Activated T-cell treated with anti-CD3 and anti-CD28 coated beads, Interleukin-2, amount 50 U/mL, for 1 hour (primary cell): ENCODE measurements at places on chromosomes 7 and 10.

DNA sequence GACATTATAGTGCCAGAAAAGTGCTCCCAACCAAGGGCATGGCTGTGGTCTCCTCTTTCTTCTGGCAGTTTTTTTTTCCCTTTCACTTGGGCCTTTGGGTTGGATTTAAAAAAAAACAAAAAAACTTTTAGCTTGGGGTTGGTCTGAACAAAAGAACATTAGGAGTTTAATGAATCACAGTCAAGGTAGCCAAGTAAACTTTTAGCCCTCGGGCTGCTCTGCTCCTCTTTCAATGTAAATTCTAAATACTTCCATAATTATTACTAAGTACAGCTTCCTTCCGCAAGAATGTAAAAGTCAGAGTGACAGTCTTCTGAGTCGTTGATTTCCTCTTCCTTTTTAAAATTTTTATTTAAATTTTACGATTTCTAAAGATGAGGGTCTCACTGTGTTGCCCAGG lies 79.2 kb downstream of the NRF1 start:
- no peak for DNase-seq

DNA sequence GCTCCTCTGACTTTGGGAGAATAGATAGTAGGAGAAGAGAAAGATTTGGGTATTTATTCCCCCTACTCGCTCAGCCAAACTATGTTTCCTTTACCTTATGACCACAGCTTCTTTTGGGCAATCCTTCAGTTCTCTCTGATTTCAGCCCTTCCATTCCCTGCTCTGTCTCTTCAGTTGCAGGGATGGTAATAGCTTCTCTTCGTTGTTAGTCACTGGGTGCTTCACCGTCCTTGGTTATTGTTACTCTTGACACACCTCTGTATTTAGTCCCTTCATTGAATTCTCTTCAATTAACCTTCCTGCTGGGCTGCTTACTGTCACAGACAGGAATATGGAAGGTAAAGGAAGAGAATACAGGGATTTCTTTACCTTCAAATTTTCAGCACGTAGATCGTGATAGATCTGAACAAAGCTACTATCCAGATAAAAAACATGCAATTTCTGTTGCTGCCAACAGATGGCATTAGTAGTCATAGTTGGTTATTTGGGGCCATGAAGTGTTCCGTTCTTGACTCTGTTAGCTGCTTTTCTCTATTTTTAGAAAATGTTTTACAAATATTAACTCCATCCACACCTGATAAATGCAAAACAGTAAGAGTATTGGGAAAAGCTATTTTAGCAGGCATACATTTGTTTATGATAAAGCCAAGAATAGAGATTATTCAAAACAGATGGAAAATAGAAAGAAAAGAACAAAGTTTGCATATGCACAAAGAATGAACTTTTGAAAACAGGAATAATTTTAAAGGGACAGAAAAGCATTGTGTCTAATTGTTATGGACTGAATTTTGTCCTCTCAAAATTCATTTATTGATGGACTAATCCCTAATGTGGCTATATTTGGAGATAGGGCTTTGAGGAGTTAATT lies 14.0 kb upstream of the PTTG1IP2 start:
- DNase-seq, result no peak

DNA sequence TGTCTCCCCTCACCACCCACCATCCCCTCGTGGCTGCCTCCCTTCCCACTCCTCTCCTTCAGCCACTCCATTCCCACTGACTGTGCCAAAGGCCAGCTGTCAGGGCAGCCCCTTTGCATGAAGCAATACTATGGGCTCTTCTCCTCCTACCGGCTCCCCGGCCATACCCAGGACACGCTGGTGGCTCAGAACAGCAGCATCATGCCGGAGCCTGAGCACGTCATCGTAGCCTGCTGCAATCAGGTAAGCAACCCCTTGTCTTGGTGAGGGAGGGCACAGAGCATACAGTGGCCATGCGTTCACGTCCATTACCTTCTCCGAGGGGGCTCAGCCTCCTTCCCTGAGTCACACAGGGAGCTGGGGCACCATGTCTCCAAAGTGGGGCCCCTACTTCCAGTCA lies 11.6 kb downstream of the CHAT start:
- no peak for DNase-seq

DNA sequence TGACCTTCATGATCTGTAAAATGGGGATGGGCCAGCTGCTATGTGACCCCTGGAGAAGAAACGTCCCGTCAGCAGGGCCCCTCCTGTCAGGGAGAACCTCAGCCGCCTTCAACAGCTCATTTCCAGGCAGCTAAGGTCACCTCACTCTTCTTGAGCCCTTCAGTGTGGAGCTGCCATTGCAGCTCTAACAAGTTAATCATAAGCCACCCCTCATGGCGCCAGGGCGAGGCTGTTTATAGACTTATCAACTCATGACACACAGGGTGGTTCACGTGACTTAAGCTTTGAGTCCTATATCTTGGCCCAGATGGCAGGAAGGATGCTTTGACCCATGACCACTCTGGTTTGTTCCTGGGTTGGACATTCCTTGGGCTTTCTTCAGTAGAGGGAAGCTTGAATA lies 315.1 kb downstream of the TNS3 start:
- DNase-seq, result no peak

GRCh38 chr7:72097226-72097625 lies 314.9 kb downstream of the CALN1 start:
- DNase-seq, result no peak

GRCh38 chr10:78846760-78847159 lies 222.0 kb upstream of the ZMIZ1 start:
- no peak for DNase-seq

DNA sequence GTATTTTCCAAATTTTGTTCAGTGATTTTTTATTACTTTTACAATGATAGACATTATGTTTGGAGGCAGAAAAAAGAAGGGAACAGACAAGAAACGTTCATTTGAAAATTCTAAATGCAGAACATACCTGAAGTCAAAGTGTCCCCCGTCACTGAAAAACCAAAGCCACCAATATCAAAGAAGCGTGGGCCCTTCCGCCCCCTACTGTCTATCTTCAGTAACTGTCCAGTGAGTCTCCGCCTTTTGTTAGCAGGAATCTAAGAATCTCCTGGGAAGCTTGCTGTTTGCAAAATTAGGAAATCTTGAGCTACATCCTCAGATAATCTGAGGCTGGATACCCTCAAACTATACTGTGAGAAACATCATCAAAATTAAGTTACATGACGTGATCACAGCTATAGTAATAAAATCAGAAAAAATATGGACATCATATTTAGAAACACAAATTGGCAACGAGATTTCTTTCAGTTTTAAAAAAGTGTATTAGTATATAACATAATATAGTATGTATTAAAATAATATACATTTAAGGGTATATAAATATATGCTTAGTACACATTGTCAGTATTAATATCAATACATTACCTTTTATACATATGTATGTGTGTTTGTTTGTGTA lies 169.3 kb upstream of the AKR1E2 start:
- DNase-seq, result peak; percentile 42

- DNase-seq, result no peak
Measured at GRCh38 chr7:78279032-78279431, 480.5 kb downstream of the PHTF2 start.

- no peak for DNase-seq
Measured at GRCh38 chr10:51711519-51711891, 12.1 kb upstream of the CSTF2T start.

GRCh38 chr10:14880229-14880628 lies 1.6 kb downstream of the SUV39H2 start:
- DNase-seq, result no peak

DNA sequence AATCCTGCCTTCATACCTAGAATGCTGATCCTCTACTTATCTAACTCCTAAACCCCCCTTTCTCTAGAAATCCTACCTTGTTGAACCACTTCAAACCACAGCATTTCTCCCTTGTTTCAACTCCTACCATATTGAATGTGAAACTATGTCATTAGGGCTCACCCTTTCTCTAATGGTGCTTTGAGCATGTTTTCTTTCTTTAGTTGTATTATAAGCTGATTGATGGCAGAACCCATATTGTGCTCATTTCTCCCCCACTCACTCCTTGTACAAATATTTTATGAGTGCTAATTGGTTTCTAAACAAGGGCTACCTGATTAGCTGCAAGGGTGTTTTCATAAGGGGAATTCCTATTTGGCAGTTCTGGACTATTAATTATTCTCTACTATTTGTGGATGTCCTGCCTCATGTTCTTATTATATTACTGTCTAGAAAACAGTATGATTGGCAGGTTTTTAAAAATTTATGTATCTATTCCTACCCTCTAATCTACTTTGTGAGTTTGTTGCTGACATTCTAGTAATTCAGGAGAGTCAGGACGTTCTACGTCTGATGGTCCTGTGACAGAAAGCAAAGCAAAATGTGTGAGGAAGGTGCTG lies 765.8 kb downstream of the KCNMA1 start:
- DNase-seq, result no peak

- DNase-seq, result no peak
Measured at GRCh38 chr10:80506189-80506575, 31.5 kb upstream of the SH2D4B start.

DNA sequence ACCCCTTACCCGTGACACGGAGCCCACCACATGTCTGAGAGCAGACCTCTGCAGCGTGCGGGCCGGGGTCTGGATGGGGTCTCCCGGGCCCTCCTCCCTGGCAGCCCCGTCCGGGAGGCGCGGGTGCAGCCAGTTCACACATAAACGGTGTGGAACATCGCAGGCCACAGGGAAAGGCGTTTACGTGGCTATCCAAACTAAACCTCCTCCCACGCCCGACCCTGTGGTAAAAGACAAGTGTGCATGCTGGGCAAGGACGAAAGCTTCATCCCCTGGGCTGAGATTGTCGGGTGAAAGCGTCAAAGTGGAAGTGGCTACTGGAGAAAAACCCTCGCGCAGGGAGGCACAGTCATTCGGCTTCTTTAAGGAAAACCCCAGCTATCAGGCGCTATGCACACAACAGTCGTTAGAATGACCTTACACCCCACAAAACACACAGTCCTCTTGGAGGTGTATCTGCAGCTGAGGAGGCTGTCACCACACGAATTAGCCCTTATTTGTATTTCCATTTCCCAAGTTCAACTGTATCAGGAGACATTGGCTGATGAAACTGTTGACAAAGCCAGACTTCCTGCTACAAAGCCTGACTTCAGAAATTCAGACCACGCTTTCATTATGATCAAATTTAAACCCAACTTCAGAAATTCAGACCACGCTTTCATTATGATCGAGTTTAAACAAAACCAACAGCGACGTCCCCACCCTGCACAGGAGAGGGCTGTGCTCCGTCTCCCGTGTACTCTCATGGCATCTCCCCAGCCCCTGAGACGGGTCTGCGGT lies 15.3 kb downstream of the GPER1 start:
- DNase-seq, result no peak

GRCh38 chr10:68553138-68553537 lies 7.0 kb upstream of the TET1 start:
- no peak for DNase-seq

- DNase-seq, result no peak
Measured at GRCh38 chr10:123584419-123584775, 81.8 kb upstream of the GPR26 start.
